ENCODE measurements at places on chromosomes 12 and 14.

- no peak for DNase-seq
Observed at GRCh38 chr12:58804749-58805148, 115.6 kb downstream of the LRIG3 start.

DNA sequence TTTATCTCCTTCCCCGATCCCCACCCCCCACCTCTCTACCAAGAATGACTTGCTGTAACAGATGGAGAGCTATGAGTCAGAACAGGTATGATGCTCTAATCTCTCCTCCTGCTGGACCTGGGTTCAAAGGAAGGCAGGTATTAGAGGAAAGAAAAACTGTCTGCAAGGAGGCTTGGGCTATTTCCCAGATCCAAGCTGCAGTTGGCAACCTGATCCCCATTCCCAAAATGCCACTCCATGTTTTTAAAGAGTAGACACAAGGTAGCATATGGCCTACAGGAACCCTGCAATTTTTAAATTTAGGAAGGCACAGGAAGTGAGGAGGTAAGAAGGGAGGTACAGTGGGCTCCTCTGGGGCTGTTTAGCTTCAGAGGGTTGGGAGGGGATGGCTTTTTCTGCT, 33.0 kb downstream of the SRRM4 start:
- DNase-seq: no peak

GRCh38 chr12:6396031-6396430, 12.1 kb downstream of the LTBR start:
- no peak for DNase-seq

- DNase-seq: no peak
Observed at GRCh38 chr12:28698553-28698952, 450.5 kb upstream of the FAR2 start.

DNA sequence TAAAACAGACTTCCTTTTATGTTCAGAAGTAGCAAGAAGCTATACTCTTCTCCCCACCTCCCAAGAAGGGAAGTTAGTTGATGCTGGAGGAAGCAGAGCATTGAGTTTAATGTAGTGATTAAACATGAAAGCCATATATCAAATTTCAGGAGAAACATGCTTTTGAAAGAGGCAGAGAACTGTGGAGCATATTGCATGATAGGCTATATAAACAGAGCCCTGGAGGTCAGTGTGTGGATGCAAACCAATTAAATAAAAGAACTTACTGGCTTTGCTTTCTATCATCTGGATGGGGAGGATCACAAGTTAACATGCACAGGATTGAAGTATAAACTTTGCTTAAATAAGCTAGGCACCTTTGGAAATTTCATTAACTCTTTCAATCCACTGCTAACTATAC, 94.1 kb downstream of the MSRB3 start:
- DNase-seq: no peak

DNA sequence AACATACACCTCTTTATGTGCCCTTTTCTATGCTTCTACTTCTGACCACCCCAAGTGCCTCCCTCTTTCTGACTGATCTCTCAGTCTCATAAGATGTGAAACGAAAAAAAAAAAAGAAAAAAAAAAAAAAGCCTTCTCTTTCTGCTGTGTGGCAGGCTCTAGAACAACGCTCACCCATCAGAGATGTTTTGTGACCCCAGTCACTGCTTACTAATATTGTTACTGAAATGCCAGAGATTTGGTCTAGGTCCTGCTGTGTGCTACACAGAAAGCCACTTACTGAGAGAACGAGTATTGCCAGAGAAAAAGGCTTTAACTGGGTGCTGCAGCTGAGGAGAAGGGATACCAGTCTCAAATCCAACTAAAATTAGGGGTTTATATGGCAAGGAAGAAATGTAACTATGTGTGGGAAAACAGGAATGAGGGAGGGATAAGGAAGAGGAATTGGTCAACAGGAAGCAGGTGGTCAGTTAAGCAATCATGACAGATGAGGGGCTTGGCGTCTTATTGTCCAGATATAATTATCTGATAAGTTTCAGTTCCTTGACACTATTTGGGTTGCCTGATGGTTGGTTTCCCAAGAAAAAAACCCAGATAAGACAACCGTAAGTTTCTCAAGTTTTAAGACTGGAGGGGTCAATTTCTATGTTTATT, 149.0 kb downstream of the NAV3 start:
- DNase-seq: no peak

- no peak for DNase-seq
Observed at GRCh38 chr14:61219256-61219655, 61.9 kb downstream of the TMEM30B start.

DNA sequence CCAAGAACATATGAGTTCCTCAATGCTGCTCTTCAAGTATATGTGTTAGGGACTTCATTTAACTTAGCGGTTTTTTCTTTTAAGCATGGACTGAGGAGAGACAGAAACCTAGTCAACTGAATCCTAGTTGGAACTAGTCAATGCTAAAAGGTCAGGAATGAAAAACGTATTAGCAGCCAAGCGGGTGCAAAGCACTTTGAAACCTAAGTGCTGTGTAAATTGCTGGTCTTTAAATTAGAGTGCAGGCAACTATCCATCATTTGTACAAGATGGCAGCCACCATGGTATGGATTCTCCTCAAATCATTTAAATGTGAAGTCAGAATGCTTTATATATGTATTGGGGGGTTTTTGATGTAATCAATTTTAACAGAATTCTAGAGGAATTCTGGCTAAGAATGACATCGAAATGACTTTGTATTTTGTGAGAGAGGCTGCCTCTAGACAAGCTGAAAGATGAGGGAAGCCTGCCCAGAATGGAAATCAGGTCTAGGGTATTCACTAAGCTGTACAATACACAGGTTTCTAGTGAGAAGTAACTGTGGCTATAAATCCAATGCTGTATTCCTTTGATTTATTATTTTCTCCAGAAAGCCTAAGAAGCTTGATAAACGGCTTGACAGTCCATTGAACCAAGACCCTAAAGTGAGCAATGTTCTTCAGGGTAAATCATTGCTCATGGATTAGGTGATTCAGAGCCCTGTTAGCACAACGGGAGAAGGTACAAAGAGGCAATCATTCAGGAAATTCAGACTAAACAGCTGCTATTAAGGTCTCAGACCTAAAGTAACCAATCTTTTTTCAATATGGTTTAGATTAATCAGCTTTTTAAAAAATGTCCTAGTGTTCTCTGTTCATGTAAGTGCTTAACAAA, 198.8 kb downstream of the ANO2 start:
- no peak for DNase-seq

DNA sequence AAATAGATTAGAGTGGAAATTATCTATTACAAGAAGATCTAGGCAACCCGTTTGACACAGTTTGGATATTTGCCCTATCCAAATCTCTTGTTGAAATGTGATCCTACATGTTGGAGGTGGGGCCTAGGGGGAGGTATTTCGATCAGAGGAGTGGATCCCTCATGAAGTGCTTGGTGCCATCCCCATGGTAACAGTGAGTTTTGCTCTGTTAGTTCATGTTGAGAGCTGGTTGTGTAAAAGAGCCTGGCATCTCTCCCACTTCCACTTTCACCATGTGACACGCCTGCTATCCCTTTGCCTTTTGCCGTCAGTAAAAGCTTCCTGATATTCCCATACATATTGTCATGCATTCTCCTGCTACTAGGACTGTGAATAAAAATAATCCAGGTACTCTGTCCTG, 66.4 kb upstream of the FLRT2 start:
- DNase-seq: no peak

DNA sequence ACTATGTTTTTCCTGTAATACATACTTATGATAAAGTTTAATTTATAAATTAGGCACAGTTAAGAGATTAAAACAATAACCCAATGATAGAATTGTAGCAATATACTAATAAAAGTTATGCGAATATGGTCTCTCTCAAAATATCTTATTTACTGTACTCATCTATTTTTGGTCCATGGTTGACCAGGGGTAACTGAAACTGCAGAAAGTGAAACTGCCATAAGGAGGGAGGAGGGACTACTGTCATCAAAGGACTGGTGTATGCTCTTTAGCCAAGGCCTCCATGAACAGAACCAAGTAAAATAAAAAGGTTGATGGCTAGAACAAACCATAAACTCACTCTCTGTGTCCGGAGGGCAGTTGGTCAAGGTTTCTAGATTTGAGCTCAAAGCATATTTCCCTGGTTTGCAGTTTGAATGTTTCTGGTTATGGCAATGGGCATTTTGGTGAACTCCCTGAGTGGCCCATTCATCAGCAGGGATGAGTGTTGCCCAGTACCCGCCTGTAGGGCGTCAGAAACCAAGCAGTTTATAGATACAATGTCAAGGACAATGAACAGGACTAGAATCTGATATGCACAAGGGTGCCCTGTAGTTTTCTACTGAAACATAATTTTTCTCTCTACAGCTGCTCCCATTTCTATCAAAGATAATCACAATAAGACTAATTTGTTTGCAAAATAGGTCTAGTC, 19.8 kb downstream of the LEMD3 start:
- DNase-seq: no peak

GRCh38 chr14:95293449-95293848, 26.3 kb downstream of the CLMN start:
- DNase-seq: no peak

DNA sequence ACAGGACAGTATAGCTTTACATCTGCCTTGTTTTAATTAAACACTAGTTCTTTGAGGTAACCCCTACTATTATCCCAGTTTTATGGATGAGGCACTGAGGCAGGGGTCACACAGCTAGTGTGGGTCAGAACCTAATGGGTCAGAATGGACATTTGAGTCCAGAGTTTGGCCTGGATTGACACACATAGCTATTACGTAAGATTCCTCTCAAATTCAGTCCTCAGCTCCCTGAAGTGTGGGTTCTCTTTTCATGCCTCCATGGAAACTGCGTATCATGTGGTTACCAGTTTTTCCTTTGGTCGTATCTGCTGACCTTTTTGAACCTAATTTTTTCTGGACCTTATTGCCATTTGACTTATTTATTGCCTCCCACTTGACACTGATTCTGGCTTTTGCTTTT, 40.4 kb downstream of the PSEN1 start:
- DNase-seq: no peak

DNA sequence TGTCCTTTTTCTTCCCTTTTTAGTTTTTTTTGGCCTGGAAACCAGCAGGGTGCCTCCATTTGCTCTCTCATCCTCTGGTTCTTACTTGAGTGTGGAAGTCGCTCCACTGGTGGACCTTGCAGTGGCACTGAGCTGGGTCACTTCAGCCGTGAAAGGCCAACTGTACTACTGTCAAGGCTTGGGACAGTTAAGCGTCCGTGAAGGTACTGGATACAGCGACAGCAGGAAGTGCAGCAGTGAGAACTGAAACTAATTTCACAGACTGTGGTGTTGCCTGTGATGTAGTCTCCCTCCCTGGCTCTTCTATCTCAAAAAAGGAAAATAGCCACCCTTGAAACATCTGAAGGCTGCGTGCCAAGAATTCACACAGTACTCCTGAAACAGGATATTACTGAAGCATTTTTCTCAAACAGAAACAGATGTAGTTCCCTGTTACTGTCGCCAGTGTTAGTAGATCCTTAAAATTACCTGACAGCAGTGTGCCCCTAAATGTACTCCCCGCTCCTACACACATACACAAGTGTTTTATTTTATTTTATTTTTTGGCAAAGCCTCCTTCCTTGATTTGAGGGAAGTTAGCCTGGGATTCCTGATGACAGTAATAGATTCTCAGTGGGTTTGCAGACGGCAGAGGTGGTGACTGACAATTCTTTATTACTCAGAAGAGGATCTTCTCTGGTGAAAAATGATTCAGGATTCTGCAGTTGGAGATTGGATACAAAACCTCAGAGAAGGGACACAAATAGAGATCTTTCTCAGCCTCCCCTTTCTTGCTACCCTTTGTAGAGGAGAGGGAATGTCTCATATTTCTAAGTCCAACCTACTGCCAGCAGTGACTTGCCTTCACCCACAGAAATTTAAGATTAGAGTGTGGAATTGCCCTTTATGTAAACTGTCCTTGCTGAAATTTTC, 4.4 kb downstream of the SUSD6 start:
- DNase-seq: no peak

- no peak for DNase-seq
Observed at GRCh38 chr12:2912216-2912575, 21.5 kb downstream of the TULP3 start.

GRCh38 chr12:118103201-118103600, 610 bp downstream of the VSIG10 start:
- DNase-seq: no peak

GRCh38 chr14:50020184-50020583, 96.2 kb downstream of the VCPKMT start:
- DNase-seq: no peak

DNA sequence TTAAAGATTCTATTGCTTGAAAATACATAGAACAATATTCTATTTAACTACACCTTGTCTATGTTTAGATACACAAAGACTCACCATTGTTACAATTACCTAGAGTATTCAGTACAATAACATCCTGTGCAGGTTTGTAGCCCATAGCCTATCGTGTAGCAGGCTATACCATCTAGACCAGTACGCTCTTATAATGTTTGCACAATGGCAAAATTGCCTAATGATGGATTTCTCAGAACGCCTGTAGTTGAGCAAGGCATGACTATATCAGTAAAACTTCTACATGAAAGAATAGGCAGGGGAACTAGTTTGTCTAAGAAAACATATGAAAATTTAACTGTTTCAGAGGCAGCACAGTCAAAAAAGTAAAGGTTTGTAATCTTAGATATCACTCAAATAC, 375.9 kb downstream of the DAD1 start:
- no peak for DNase-seq

GRCh38 chr14:72480464-72481243, 413.2 kb downstream of the DPF3 start:
- DNase-seq: no peak

DNA sequence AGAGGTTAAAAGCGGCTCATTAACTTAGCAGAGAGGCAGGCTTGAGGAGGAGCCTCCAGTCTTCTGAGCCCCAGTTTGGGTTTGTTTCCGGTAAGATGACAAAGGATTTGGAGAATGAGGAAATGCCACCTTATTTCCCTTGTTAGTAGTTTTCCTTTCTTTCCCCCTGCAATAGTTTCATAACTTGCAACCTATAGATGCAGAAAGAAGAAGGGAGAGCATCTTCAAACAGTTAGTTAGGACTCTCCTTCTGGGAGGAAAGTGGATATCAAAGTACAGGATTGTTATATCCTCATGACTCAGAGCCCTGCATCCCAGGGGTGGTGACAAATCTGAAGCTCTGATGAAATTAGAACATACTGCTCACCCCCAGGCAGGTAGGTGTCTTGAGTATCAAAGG, 180.7 kb upstream of the SLC38A2 start:
- no peak for DNase-seq

- DNase-seq: no peak
Observed at GRCh38 chr12:66189889-66190288, 875 bp downstream of the IRAK3 start.

- DNase-seq: no peak
Observed at GRCh38 chr14:37992499-37992898, 215.2 kb upstream of the SSTR1 start.

Data from stimulated activated CD4-positive, alpha-beta T cell treated with anti-CD3 and anti-CD28 coated beads, Interleukin-4, amount 100 ng/mL, for 4 hours (primary cell).